ENCODE measurements at places on chromosomes 16 and 17.

DNA sequence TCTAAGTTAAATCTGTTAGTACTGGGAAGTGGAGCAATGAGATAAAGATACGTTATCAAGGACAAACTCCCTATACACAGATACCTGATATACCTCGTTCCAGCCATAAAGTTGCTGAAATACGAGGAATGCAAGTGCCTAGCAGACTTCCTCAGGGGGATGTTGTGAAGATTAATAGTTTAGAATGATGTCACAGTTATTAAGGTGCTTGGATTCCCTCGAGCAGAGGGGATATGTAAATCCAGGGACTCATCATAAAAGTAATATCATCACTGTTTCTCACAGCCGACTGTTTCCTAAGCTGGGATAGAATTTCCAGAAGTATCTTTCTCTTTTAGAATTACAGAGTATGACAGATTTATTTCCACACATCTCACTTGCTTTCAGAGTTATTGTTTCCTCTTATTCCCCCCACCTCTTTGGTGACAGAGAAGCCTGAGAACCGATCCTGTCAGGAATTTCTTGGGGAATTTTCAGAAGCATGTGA is 28.4 kb upstream of the ZFHX3 start:
- no peak for DNase-seq

DNA sequence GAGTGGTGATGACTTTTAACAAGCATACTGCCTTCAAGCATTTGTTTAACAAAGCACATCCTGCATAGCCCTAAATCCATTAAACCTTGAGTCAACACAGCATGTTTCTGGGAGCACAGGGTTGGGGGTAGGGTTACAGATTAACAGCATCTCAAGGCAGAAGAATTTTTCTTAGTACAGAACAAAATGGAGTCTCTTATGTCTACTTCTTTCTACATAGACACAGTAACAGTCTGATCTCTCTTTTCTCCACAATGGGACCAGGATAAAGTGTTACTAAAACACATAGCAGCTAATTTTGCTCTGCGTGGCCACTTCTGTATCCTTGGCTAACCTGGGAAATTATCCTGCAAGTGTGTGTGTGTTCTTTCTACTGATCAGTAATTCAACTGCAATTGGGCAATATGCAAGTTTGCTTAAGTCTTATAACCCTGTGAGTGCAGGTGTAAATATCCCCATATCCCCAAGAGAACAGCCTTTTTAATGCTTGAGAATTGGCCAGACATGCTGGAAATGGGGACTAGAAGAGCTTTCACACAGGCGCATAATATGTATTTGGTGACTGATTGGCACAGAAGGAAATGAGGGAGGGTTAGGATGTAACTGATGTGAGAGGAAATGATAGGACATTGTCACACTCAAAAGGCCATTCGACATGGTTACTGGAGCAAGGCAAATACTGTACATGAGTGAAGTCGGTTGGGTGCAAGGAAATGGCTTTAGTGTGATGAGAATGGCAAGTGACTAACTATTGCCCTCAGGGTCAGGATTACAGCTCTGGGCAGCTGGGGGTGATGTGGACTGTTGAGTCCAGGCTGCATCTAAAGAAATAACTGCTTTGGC is 10.8 kb upstream of the ANKS4B start:
- DNase-seq: no peak

GRCh38 chr17:8875957-8876356 is 8.5 kb upstream of the PIK3R6 start:
- no peak for DNase-seq

DNA sequence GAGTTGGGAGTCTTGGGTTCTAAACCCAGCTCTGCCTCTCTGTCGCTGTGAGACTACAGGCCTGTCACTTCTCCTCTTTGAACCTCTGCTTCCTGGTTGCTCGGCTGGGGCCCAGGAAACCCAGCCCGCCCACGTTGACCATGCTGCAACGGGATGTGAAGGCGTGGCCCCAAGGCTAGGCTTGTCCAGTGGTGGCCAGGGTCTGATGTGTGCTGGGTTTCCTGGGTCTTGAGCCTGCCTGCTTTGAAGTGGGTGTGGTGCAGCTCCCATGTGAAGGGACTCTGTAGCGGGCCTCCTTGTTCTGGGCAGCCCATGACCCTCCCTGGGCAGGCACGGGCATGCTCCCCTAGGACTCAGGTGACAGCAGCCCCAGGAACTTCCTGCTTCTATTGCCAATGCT is 82.3 kb downstream of the SDR42E1 start:
- no peak for DNase-seq

- no peak for DNase-seq
These were observed 22.1 kb upstream of the FASN start for GRCh38 chr17:82120148-82120547.

GRCh38 chr17:80047176-80047575 is 10.7 kb downstream of the CCDC40 start:
- no peak for DNase-seq

- no peak for DNase-seq
These were observed 122.0 kb downstream of the BANP start for GRCh38 chr16:88073201-88073721.

DNA sequence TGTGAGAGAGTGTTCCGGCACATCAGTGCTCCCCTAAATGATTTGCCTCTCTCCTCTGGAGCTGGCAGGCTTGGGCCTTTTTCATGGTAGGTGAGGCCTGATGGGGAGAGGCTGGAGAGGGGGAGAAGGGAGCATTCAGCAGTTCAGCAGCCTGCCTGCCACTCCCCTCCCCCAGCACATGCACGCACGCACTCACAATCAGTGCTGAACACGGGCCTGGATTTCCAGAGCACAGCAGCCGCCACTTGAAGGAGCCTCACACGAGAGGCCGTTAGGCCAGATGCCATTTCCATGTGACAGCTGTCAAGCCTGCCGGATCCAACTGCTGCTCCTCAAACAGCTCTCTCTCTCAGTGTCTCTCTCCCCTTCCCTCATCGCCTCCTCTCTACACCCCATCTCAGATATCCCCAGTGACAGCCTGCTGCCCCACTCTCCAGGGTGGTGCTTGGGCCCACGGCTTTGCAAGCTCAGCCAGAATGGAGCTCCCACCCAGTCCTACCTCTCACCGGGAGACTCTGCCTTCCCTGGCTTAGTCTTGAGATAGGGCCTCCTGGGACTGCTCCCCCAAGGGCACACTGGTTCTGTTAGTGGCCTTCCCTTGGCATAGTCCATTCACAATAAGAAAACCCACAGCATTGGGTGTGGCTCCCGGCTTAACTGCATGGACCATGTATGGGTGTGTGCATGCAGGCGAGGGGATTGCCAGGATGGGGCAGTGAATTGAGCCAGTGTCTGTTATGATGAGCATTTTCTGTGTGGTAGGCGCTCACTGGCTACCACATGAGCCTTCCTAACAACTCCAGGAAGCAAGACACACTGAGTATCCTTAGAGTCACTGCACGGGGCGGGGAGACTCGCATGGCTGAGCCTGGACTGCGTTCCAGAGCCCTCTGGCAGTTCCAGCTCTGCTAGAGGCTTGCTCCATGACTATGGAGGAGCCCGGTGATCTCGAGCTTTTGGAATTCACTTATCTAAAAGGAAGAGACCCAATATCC is 226.2 kb downstream of the CCDC182 start:
- DNase-seq: no peak

Measured in memory B cell (primary cell).